ENCODE measurements at places on chromosomes 7 and 10.

DNA sequence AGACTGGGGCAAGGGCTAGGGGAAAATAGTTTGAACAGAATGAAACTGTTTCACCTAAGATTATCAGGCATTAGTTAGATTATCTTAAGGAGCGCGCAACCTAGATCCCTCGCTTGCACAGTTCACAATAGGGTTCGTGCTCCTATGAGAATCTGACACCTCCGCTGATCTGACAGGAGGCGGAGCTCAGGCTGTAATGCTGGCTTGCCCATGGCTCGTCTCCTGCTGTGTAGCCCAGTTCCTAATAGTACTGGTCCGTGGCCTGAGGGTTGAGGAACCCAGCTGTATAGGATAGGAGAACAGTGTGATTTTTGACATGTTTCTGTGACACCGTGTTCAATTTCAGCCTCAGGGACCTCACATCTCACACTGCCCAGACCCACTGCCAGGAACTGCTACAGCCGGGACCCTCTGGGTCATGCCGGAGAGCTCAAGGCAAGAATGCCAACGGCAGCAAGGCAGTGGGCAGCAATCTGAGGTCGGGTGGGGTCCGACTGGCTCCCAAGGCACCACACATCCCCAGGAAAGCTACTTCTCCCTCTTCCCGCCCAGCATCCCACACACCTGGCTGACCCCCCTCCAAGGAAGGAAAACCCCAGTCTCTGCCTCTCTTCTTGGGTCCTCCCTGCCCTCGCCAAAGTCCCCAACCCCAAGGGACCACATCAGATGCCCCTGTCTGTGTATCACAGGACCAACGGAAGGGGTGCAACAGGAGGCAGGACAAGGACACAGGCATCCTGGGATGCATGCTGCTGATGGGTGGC is 31.7 kb downstream of the CAMK2B start:
- DNase-seq: no peak

GRCh38 chr10:92530891-92531535 is 42.9 kb downstream of the IDE start:
- no peak for DNase-seq

DNA sequence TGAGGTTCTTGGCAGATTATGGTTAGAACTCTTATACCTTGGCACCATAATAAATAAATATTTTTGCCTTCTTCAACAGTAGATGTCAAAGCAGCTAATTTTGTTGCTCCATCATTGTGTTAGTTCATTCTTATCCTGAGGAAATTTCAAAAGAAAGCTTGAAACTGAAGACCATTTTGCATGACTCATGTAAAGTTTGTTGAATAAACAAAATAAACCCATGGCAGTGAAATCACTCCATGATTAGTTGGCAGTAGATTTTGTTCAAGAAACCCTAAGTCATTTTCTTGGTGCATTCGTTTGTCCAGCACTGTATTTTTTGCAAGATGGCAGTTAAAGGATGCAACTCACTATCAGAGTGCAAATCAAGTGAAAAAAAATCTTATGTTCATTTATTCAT is 91.6 kb downstream of the HECW1 start:
- DNase-seq: no peak

- no peak for DNase-seq
Observed at GRCh38 chr7:84196084-84196503, 1.5 kb upstream of the SEMA3A start.

DNA sequence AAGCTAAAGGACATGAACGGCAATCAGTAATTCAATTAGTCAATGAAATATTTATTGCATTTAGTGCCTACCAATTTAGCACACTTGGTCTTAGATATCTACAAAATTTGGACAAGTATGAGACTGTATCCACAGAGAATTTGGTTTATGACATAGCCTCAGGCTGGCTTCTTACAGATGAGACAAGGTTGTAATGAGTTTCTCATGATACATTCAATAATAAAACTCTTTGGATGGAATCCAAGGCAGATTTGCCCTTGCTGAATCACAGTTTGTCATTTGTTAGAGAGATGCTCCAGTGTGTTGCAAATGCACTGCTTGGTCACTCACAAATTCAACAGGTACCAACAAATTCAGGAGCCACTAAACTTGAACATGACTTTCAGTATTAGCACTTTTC is 162.5 kb downstream of the GPR37 start:
- DNase-seq: no peak

DNA sequence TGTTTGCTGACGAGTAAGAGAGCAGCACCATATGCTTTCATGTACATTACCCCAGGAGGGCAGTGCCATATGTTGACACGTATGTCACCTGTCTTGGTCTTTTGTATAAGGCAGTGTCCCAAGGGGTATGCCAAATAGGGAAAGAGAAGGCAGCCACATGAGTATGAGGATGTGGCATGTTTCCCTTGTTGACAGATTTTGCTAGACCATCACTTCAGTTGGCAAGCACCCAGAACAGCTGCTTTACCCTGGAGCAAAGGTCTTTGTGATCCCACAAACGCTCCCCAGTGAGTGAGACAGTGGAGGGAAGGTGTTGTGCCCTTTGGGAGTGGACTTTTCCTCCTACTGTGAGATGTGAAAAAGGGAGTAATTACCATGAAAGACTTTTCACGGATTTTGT is 350.1 kb downstream of the ETV1 start:
- DNase-seq: no peak

- DNase-seq: no peak
Observed at GRCh38 chr7:143455942-143456341, 12.7 kb downstream of the TAS2R60 start.

GRCh38 chr7:110983822-110984456 is 107.0 kb upstream of the LRRN3 start:
- DNase-seq: no peak

GRCh38 chr10:25174461-25175230 is at the start of gene GPR158:
Gene GPR158 (plus strand): TSS chr10:25175001. CDS start chr10:25175421, 420 bp downstream.
- peak; percentile 30 for DNase-seq

GRCh38 chr7:45590679-45591057 is 16.5 kb downstream of the ADCY1 start:
- no peak for DNase-seq

GRCh38 chr7:76069238-76069638 is 21.3 kb downstream of the MDH2 start:
- DNase-seq: no peak

DNA sequence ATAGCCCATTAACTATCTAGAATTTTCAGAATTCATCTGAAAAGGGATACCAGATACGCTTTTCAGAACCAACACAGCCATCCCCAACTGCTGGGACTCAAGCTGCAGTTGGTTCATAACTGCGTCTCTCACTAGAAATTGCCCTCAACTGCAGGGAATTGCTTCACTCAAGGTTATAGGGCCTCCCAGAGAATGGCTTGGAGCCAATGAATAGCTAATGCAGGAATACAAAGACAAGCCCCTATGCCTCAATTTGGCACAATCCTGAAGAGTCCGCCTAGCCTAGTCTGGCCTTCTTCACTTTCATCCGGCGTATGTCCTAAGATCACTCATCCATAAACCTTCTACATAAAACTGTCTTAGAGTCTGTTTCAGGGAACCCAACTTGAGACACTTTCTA is 164.0 kb downstream of the SKAP2 start:
- DNase-seq: no peak

DNA sequence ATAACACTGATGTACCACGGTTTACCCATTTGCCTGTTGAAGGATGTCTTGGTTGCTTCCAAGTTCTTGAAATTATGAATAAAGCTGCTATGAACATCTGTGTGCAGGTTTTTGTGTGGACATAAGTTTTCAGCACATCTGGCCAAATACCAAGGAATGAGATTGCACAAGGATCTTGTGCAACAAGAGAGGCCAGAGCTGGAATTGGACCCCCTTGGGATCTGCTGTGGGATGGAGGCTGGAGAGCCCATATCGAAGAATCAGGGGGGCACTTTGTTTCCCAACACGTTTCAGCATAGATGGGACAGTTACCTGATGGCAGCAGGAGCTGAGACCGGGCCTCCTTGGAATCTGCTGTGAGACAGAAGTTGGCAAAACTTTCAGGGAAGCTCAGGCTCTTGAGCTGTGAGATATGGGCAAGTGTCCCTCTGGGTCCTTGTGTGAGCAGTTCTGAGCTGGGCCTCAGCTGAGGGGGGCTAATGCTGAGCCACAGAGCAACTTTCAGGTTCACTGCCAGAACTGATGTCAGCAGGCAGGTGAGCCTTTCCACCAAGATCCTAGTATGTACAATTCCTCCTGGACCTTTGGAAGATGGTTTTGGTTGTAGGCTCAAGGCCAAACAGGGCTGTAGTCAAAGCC is 115.2 kb upstream of the RAB18 start:
- no peak for DNase-seq

- no peak for DNase-seq
Observed at GRCh38 chr7:22729180-22729825, 2.3 kb downstream of the IL6 start.

- no peak for DNase-seq
Observed at GRCh38 chr10:24814568-24815313, 91.1 kb upstream of the ARHGAP21 start.

DNA sequence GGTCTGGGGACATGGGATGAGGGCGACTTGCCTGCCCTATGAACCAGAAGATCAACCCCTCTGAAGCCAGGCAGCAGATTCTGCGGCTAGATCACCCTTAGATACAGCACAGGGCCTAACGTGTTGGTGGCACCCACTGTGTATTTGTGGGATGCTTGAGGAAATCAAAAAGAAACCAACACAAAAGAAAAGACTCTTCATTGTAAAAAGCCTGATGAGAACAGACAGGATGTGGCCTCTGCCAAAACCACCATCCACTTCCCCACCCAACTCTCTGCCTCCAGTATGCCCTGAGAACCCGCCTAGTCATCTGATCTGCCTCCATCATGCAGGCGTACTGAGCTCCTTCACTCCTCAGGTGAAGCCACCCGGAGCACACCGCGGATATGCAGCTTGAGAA is 97.2 kb upstream of the INSYN2A start:
- DNase-seq: peak; percentile 48
